NCI-H1694 (cell line): ENCODE measurements at places on chromosomes 5 and 9.

GRCh38 chr5:136011414-136012001 lies 17.3 kb upstream of the TGFBI start:
- no peak for DNase-seq

- DNase-seq, result no peak
Measured at GRCh38 chr5:76325876-76326491, 77.1 kb upstream of the IQGAP2 start.

GRCh38 chr5:176902911-176903664 lies 3.9 kb upstream of the HK3 start:
- no peak for DNase-seq

DNA sequence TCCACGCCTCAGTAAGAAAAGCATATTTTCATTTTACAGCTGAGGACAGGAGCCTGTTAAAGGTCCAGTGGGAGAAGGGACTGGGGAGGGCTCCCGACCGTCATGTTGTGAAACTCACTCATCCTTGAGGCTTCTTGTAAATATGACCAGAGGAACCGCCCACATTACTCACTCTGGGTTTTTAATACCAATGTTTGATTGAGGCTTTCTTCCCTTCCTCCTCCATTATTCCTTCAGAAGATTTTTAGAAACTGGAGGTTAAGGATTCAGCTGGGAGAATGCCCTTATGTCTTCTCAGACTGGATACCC lies 61.4 kb upstream of the GLRX start:
- no peak for DNase-seq

DNA sequence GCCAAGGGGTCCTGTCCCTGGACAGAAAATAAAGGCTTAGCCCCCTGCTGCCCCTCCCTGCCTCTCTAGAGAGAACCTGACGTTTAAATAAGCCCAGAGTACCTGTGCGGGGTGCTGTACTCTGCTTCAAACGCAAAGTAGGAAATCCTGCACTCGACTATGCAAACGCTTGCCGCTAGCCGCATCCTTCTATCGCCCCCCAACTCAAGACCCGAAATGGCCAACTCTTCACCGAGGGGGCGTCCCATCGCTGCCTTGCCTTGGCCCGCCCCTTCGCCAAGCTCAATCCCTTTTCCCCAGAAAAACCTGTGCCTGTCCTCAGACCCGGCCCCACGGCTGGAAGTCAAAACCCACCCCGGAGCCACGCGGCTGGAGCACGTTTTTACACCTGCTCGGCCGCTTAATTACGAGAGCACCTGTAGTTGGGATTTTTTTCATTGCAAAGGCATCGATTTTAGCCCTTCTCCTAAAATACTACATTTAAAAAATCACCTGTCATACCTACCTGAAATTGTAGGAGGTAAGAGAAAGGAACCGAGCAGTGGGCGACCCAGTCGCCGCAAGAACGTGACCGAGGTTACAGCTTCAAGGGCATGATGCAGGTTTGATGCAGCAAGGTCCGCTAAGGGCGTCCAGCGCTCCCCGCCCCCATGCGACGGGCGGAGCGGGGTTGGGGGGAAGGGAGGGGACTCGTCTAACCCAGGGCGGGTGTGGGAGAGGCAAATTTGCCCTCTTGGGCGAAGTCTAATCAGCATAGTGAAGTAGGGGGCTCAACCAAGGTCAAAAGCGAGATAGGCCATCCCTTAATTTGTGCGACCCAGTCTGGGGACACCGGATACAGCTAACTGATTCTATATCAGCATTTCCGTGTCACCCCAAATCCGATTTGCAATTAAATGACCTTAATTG lies 3.5 kb downstream of the ELAVL2 start:
- DNase-seq, result no peak

GRCh38 chr9:4344946-4345345 lies 45.1 kb upstream of the GLIS3 start:
- DNase-seq, result no peak

DNA sequence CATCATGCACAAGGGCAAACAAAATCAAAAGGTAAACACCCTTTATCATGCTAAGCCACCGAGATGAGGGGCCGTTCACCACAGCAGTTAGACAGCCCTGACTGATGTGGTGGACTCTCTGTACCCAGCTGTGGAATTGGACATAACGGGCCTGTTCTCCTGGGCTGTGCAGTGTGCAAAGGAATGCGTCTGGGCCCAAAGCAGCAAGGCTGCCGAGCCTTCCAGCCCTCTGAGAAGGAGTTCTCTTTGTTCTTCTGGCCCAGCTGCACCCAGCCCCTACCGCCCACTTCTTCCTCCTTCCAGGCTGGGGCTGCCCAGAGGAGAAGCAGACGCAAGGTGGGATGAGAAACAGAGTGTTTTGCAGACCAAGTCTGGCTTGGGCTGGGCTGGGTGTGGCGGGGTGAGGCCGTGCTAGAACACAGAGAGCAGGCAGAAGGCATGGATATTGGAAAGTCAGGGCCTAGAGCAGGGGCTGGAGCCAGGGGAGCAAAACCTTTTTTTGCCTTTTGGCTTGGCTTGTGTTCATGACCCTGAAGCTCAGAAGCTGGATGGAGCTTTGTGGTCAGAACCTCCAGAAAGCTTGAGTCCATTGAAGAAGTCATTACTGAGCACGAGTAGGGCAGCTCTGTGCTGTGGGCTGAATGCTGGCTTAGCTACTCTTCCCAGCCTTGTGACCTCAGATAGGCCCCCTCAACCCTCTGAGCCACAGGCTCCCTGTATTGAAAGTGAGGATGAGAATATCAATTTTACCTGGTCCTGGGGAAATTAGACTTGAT lies 49.8 kb upstream of the SH3PXD2B start:
- no peak for DNase-seq

GRCh38 chr9:93713716-93714115 lies 137.3 kb downstream of the PHF2 start:
- DNase-seq, result no peak

DNA sequence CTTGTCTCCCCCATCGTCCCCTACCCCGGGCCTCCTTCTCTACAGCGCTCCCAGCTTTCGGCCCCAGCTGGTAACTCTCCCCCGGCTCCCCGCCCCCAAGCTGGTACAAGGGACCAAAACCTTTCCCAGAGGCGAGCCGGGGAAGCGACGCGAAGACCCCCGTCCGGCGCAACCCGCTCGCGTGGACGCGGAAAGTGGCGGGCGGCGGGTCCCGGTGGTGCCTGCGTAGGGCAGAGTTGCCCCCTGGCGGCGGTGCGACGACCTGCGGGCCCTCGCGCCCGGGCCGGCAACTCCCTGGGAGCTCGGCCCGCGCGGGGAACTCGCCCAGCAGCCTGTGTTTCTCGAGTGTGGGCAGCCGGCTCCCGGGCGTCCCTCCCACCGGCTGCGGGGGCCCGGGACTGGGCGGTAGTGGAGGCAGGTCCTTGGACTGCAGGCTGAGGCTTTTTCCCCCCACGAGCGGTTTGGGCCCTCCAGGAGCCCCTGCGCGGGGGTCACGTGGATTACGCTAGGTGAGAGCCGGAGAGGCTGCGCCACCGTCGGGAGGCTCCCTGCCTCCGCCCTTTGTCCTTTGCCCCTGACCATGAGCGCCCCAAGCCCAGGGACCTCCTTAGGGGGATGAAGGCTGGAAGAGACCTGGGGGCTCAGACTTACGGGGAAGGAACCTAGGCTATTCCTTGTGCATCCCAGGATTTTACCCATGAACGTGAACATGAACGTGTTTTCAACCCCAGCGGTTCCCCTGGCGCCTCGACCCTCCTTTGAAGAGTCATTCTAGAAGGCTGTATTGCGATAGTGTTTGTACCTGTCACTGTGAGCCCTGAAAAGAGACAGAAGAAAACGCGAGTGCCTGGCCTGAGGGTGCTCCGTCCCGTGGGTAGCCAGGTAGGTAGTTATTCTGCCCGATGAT lies 2.9 kb upstream of the FOXD1 start:
- no peak for DNase-seq

DNA sequence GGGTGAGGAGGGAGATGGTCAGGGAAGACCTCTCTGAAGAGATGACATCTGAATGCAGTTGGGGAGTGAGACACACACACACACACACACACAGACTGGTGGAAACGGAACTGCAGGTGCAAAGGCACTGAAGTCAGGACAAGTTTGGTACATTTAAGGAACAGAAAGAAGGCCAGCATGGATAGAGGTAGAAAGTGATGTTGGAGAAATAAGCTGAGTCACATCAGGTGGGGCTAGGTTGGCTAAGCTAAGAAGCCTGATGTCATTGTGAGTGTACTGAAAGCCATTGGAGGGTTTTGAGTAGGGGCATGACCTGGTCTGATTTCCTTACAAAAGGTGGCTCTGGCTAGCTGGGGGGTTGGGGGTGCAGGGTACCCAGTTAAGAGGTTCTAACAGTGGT lies 3.1 kb downstream of the BSPRY start:
- no peak for DNase-seq

GRCh38 chr9:98924946-98925820 lies 18.5 kb upstream of the COL15A1 start:
- no peak for DNase-seq

DNA sequence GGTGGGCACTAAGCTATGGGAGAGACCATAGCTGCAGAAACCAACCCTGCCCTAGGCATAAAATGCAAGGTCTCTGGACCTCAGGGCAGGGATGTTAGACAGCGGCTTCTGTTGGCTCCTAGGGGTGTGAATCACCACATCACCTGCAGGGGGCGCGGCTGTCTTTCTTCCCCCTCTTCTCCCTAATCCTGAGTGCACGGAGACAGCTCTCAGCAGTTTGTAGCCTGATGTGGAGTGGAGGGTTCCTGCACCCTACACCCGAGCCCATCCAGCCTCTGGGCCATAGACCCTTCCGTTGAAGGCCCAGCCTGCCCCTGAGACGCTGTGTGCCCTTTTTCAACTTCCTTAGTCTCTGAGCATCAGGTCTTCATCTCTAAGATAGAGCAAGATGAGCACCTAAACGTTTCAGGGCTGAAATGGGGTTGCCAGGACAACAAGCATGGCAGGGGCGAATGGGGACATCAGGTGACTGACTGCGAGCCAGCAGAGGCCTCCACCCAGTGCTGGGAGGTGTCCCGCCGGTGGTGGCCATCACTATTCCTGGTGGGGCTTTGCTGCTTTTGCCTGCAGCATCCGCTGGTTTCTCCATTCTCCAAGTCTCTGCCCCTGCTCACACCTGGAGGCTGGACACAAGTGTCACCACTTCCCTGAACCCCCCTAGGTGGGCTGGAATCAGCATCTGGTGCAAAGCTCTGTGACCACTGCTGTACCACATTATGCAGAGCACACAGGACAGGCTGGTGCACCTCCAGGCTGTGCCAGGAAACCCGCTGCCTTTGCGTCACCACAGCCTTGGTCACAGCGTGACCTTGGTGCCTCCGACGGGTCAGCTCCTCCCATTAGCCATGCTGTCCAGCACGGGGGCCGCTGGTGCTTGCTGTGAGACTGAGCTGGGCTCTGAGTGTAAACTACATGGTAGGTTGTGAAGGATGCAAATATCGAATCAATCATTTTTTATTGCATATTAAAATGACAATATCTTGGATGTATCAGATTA lies 2.5 kb upstream of the SEC16A start:
- DNase-seq, result peak; percentile 85

- no peak for DNase-seq
Measured at GRCh38 chr5:177513500-177513899, 3.3 kb downstream of the DDX41 start.

- no peak for DNase-seq
Measured at GRCh38 chr9:111939322-111939721, 42.7 kb downstream of the UGCG start.

- DNase-seq, result no peak
Measured at GRCh38 chr5:23635938-23636337, 128.5 kb downstream of the PRDM9 start.

- DNase-seq, result no peak
Measured at GRCh38 chr5:160040471-160040835, 31.5 kb downstream of the TTC1 start.

- no peak for DNase-seq
Measured at GRCh38 chr5:171858303-171858702, 72.7 kb downstream of the SMIM23 start.

- no peak for DNase-seq
Measured at GRCh38 chr9:95903398-95903797, 27.9 kb downstream of the ERCC6L2 start.

DNA sequence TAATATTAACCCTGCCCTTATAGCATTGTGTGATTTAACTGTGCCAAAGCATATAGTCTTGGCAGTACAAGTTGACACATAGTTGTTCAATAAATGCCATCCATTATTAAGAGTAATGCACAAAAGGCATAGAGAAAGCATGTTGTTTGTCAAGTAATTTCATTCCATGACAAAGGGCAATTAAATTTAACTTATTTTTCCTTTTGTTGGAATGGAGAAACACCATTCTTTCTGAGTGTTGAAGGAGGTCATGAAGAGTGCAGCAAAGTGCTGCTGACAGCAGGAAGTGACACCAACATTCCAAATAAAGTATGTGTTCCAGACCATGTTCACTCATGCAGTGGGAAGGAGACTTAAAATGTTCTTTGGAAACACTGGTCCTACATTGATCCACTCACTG lies 29.1 kb downstream of the ANKDD1B start:
- DNase-seq, result no peak

DNA sequence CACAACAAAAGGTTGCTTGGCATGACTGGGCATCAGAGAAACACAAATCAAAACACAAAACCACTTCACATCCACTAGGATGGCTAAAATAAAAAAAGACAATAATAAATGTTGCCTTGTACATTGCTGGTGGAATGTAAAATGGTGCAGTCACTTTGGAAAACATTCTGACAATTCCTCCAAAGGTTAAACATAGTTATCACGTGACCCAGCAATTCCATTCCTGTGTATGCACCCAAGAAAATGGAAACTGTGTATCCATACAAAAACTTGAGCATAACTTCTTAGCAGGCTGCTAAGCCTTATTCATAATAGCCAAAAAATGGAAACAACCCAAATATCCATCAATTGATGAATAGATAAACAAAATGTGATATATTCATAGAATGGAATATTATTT lies 10.2 kb upstream of the SLC46A2 start:
- no peak for DNase-seq

GRCh38 chr5:99945478-99946442 lies 589.4 kb upstream of the FAM174A start:
- no peak for DNase-seq
